ENCODE measurements at places on chromosomes 13 and 19.

DNA sequence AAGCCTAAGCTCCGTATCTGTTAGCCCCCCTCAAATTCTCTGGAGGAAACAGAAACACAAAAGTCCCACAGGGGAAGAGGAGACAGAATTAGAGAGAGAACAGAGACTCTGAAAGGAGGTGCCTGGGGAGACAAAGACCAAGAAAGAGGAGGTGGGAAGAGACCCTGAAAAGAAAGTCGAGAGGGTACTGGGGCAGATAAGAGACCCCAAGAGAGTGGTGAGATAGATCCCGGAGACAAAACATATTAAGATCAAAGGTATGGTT, 915 bp upstream of the GRWD1 start:
- no peak for DNase-seq

- DNase-seq: peak; percentile 37
Measured at GRCh38 chr13:21672796-21673538, 2.1 kb downstream of the FGF9 start.

GRCh38 chr19:17646441-17646840, 41.7 kb downstream of the UNC13A start:
- DNase-seq: no peak

DNA sequence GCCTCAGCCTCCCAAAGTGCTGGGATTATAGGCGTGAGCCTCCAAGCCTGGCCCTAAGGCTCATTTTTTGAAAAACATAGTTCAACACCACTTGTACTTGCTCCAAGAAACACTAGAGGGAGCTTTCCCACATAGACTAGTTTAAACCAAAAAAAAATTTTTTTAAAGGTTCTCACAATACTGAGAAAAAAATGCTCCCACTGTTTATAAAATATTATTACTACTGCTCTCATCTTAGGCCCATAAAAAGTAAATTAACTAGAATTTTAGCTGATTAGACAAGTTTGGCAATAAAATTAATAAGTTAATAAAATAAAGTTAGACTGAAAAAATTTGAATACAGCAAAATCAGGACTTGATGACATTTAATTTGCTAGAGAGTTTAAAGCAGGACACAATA, 109.5 kb downstream of the TBC1D4 start:
- no peak for DNase-seq

DNA sequence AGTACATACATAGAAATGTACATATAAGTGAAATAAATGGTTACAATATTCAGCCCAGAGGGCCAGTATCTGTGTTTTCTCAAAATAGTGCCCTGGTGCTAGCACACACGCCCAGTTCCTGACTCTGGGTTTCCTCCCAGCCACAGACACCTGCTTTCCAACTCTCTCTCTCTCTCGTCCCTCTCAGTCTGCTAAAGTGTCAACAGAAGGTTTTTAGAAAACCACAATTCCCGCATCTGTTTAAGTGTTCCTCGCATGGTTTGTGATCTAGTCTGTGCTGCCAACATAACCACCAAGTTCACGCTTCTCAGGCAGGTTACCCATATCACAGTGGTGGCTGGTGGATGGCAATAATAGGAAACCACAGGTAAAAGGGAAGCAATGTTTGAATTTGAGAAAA, 17.8 kb upstream of the UPF3A start:
- no peak for DNase-seq

GRCh38 chr19:31674503-31675192, 325.4 kb upstream of the TSHZ3 start:
- no peak for DNase-seq

GRCh38 chr19:30739394-30739793, 367.2 kb downstream of the ZNF536 start:
- DNase-seq: no peak
